ENCODE measurements at places on chromosomes 12 and 14.

GRCh38 chr12:94333396-94333795 is 126.3 kb downstream of the CEP83 start:
- DNase-seq: no peak

DNA sequence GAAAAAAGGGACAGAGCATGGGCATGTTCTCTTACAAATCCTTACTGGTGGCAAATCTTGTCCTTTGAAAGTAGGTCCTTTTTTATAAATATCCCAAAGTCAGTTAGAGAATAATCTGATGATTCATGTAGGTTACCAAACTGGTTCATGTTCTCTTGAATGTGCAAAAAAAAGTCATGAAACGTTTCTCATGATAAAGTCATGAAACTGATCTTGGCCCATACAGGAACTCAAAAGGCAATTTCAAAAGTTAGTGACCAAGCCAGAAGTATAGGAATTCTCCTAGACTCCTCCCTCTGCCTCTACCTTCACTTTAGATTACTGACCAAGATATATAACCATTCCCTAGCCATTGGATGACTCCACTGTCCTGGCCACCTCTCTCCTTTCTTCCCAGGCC is 27.3 kb upstream of the SPTSSA start:
- no peak for DNase-seq

DNA sequence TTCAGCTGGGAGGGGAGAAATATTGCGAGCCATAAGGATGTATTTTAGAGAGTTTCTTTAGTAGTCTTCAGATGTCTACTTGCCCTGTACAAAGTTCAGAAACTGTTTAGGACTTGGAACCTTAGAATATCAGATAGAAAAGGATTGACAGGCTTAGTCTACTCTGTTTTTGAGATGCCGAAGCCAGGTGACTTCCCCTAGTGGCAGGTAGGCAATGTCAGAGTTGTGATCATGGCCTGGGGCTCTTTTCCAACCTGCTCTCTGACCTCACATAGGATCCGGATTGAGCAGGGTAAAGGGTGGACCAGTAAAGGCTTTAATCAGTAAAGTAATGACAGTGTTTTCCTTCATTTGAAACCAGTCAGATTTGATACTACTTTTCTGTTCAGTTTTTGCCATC is 59.6 kb downstream of the PRKCH start:
- DNase-seq: no peak

DNA sequence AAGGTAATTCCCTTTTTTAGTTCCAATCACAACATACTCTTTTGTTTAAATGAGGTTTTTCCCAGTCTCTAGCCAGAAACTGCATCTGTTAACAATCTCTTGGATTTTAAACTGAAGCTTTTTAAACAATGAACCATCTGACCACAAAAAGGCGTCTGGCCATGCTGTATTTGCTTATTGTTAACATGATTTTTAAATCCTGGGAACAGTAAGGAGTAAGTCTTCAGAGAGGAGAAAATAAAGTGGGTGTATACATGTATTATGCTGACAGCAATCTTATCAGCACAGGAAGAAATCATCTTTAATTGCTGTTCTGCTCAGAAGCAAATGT is 106.2 kb downstream of the DAAM1 start:
- DNase-seq: no peak

DNA sequence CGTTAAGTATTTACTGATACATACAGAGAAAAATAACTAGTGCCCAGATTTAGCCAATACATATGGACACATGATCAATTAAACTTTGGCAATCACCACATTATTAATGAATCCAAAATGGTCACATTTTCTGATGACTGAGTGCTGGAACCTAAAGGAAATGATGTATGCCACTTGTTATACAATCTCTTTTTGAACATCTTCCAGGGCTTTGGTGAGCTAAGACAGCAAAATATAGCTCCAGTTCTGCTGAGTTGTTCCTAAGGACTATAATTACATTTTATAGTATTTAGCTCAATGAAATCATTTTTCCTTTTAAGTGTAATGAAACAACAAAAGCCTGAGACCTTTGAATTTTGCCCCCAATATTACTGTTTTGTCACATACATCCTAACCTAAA is 329.1 kb upstream of the ATP2B1 start:
- no peak for DNase-seq

GRCh38 chr12:82625523-82625922 is 61.2 kb upstream of the TMTC2 start:
- DNase-seq: no peak

- no peak for DNase-seq
Observed at GRCh38 chr12:7100239-7100638, 8.0 kb upstream of the C1R start.

- DNase-seq: no peak
Observed at GRCh38 chr12:112130441-112130998, 5.2 kb downstream of the TRAFD1 start.

DNA sequence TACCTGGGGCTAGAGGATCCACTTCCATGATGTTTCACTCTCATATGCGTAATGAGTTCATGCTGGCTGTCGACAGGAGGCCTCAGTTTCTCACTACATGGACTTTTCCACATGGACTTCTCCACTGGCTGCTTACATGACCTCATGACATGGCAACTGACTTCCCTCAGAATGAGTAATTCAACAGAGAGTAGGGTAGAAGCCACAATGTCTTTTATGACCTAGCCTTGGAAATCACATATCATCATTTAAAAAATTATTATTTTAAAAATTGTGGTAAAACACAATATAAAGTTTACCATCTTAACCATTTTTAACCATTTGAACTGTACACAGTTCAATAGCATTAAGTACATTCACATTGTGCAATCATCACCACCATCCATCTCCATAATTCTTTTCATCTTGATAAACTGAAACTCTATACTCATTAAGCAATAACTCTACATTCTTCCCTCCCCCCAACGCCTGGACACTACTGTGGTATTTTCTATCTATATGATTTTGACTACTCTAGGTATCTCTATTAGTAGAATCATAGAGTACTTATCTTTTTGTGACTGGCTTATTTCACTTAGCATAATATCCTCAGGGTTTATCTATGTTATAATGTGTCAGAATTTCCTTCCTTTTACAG is 144.5 kb downstream of the TGFB3 start:
- no peak for DNase-seq

DNA sequence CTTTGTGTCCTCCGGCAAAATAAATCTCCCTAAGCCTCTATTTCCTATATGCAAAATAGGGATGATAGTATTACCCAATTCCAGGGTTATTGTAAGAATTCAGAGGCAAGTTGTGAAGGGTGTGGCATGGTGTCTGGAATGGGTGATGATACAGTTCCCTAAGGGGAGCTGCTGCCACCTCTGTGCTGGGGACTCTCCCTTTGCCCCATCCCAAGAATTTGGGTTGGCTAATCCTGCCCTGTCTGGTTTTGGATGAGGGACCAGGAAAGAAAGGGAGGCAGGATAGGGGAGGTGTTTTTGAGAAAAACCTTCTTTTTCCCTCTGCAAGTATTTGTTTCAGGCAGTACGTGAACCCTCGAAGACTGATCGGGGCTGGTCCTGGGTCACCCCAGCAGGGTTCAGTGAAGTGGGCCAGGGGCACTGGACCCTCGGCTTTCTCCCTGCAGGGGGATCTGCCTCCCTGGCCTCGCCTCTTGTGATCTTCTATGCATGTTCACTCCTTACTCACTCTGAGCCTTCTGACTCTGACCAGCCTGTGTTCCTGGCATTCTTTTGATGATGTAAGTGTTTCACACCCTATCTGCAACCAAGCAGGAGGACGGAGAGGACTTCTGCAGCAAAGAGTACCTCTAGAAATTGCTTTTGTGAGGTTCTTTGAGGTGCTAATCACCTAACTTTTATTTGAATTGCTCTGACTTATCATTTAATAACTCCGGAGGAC is 60.8 kb downstream of the RASSF3 start:
- DNase-seq: no peak

DNA sequence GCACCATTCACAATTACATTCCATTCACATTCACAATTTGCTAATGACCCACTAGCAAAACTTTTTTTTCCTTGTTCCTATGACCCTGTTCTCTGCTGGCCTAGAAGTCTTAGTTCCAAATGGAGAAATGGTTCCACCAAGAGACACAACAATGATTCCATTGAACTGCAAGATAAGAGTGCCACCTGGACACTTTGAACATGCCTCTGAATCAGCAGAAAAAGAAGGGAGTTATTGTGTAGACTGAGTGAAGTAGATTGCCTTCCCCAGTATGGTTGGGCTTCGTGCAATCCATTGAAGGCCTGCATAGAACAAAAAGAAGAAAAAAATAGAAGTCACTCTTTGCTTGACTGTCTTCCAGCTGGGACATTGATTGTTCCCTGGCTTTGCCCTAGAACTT is 133.8 kb upstream of the PMCH start:
- DNase-seq: no peak

- no peak for DNase-seq
Observed at GRCh38 chr14:77882636-77883035, 82.7 kb downstream of the ADCK1 start.

- no peak for DNase-seq
Observed at GRCh38 chr12:12612358-12612757, 682 bp downstream of the CREBL2 start.

DNA sequence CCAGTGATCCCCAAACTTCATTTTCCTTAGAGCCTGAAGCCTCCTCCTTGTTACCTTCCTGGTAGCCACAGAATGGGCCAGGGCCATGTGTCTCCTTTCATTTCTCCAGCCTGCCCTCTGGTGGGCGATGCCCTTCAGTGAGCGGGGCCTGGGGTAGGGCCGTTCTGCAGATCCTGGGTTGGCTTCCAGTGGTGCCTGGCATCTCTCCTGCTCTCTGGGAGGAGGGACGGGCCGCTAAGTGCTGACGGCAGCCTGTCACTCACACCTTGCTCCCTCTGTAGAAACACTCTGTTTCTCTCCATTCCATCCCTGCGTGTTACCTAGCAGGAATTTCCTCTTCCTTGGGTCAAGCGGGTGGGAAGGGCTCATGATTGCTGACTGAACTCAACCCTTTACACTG is 232.1 kb downstream of the CACNA1C start:
- DNase-seq: peak; percentile 19

DNA sequence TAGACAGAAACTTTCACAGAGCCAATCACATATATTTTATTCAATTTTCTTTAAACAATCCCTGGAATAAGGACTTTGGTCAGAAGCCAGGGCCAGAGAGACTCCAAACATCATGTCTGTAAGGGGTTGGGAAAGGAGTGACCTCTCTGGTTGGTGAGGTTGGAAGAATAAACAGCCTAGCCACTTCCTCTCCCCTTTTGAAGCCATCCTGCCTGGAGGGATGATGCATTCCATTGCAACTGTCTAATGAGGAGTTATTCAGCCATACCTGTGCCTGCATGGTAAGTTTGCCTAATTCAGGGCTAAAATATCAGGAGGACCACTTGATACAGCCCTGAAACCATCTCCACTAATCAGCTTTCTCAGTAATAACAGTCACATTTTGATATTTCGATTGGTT is 299.8 kb downstream of the KCNH5 start:
- DNase-seq: no peak

DNA sequence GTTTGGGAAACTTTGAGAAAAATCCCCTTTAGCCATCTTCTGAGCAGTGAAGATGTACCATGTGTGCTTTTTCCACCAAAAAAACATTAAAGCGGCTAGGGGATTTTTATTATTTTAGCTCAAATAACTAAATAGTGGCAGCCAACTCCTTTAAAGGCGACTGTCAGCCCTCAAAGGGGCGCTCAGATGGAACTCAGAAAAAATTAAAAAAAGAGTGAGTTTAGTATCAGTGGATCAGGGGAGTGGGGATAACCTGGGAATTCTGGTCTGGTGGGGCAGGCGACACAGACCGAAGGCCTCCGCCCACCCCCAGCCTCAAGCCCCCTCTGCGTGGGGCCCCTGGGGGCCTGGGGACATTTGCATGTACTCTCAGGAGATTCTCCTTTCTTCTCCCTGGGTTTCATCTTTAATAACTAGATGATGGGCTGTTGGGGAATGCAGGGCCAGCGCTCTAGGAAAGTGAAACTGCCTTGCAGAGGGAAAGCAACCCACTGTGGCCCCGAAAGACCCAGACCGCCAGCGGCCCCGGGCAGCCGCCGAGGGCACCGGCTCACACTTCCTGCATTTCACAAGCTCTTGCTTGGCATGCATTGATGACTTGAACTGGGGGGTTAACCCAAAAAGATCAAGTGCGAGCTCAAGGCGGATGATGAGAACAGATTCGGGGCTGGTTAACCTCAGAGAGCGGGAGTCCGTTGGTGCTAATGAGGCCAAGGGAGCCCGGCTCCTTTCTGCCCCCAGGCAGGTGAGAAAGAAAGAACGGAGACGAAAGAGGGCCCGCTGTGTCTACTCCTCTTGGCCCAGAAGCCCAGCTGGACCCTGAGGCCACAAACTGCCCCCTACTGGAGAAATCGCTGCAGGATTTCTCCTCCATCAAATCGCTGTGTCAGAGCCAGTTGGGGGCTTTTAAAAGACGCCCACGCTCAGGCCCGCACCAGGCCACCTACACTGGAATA is 7.3 kb upstream of the BATF start:
- DNase-seq: no peak

- no peak for DNase-seq
Observed at GRCh38 chr14:59728304-59728703, 142.3 kb downstream of the RTN1 start.

- DNase-seq: no peak
Observed at GRCh38 chr12:6367065-6367968, 8.0 kb downstream of the SCNN1A start.

DNA sequence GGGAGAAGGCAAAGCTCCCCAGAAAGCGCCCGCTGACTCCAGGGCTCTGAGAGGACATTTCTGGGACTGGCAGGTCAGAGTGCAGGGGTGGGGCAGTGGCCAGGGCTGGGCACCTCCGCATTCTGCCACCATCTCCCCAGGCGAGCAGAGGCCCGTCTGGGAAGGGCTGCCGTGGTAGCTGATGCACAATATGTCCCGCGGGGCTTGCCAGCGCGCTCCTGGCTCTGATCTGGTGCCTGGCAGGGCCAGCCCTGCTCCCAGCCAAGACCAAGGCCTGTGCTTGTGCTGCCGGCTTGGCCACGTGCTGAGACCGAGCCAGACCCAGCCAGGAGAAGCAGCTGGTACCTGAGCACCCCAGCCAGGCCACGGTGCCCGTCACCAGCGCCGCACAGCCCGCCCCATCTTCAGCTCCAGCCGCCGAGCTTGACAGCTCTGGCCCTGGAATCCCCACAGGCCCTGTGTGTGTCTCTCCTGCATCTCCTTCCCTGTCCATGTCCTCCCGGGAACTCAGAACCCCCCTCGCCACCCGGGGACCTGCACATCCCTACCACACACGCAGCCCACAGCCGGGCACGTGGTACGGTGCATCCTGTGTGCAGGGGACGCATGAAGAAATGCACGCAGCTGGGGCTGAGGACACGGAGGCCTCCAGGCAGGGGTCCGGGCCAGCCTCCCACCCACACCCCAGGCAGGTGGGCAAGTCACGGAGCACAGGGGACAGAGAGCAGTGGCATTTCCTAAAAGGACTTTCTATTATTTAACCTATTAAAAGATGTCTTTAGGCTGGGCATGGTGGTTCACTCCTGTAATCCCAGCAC is 68.6 kb upstream of the C14orf180 start:
- DNase-seq: no peak

DNA sequence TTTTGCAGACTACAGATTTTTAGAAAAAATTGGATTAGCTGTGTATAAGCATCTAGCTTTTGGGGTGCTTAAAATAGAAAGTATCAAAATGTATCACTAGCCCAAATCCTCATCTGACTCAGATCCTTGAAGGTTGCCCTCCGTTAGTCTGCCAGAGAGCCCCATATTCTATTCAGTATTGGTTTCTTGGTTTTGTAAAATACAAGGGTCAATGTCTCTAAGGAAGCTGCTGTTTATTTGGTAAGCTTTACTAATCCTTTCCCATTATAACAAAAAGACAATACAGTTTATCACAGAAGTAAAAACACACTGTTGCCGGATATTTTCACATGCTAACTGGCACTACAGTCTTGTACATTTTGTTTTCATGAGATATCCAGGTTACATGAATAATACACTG is 92.8 kb upstream of the PTHLH start:
- no peak for DNase-seq

Data from NCI-H1417 treated with DMSO at 0.1 percent for 48 hours (cell line).